ENCODE measurements at places on chromosomes 13 and 19. TPM values are rescaled to one million over a fixed set of nuclear protein-coding genes. Genes with fewer than 3 reads are reported as not detected.

ZSWIM4 gene
- total RNA-seq = 10.1 TPM

THAP8 gene
- 5.7 TPM for total RNA-seq

DZIP1 gene
- total RNA-seq = 0.40 TPM

ADGRE2 gene
- total RNA-seq = 0.48 TPM

PRR20D gene
- not detected for total RNA-seq

GNG7 gene
- 0.25 TPM for total RNA-seq

ESD gene
- total RNA-seq = 76.7 TPM

METTL21C gene
- not detected for total RNA-seq

APLP1 gene
- 0.76 TPM for total RNA-seq

IGSF23 gene
- total RNA-seq = not detected

ZNF8 gene
- 4.5 TPM for total RNA-seq

ERICH4 gene
- total RNA-seq = not detected

SPPL2B gene
- total RNA-seq = 68.2 TPM

CBLC gene
- not detected for total RNA-seq

All from activated CD4-positive, alpha-beta memory T cell treated with anti-CD3 and anti-CD28 coated beads, Interleukin-2, amount 10 ng/mL, durations not matched to agents 7 days and 5 days (primary cell).